Stimulated activated CD4-positive, alpha-beta T cell treated with anti-CD3 and anti-CD28 coated beads, Interleukin-12 subunit alpha, Interleukin-12 subunit beta, amount 100 ng/mL, for 48 hours (primary cell): ENCODE measurements at places on chromosomes 6 and 20.

- no peak for DNase-seq
These were observed 11.7 kb downstream of the PTPRK start for GRCh38 chr6:128508588-128509296.

DNA sequence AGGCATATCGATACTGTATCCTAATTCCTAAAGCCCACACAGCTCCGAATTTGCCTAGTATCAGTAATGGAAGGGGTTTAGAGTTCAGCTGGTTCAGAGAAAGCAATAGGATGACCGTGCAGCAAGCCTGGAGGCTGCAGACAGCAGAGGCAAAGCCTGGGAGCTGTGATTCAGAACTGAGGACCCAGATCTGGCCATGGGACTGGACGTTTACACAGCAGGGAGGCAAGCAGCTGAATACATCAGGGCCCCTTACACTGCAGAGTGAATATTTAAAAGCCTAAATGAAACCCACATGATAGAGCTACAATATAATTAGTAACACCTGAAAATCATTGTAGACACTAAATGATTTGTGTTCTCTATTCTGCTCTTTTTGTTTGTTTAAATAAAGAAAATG is 38.0 kb downstream of the ELOVL2 start:
- no peak for DNase-seq

DNA sequence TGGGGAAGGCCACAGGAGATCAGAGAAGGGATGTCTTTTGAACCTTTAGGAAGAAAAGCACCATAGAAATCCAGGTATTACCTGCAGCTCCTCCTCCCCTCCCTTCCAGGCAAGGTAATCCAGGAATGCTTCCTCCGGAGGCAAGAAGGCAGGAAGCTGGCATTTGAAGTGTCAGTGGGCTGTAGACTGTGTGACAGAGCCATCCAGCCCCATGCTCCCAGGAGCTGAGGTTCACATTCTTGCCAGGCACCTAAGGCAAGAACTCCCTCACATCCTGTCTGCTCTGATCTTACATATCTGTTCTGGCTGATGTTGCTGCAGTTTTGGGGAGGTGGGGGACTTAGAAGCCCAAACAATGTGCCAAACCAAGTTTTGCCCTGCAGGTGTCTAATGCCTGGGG is 27.8 kb upstream of the SCUBE3 start:
- no peak for DNase-seq

- DNase-seq: no peak
These were observed 867 bp downstream of the EBF4 start for GRCh38 chr20:2693286-2694007.

- DNase-seq: no peak
These were observed 18.8 kb downstream of the MAP3K5 start for GRCh38 chr6:136773473-136773796.
